Left colon (tissue), 2 donors: ENCODE measurements at places on chromosomes 6 and 20. TPM values are rescaled to one million over a fixed set of nuclear protein-coding genes. Genes with fewer than 3 reads are reported as not detected.

Gene TAAR1
- total RNA-seq: not detected

Gene DSP
- total RNA-seq: 249 TPM

Gene RHAG
- not detected for total RNA-seq

Gene HNF4A
- 301 TPM for total RNA-seq

Gene RAET1G
- not detected for total RNA-seq

Gene KIF25
- 0.22 TPM for total RNA-seq

Gene DNMT3B
- 0.78 TPM for total RNA-seq

Gene FARS2
- 15.7 TPM for total RNA-seq

Gene EYS
- total RNA-seq: 0.59 TPM

Gene FRK
- 22.6 TPM for total RNA-seq

Gene SLC17A9
- total RNA-seq: 17.7 TPM

Gene SLPI
- total RNA-seq: 47.4 TPM

Gene PRDM13
- not detected for total RNA-seq

Gene TFAP2D
- not detected for total RNA-seq

Gene PKIB
- total RNA-seq: 140 TPM

Gene TCF15
- total RNA-seq: 0.22 TPM

Gene SPTLC3
- 9.7 TPM for total RNA-seq

Gene GPR6
- not detected for total RNA-seq

Gene KHDC1
- total RNA-seq: 1.0 TPM
